Aorta (tissue), 5 donors: ENCODE measurements at places on chromosomes 5 and 9. TPM values are rescaled to one million over a fixed set of nuclear protein-coding genes. Genes with fewer than 3 reads are reported as not detected.

GRCh38 chr9:133759146-133759900, 21.2 kb upstream of the SARDH start:
- DNase-seq = peak; percentile 86

DNA sequence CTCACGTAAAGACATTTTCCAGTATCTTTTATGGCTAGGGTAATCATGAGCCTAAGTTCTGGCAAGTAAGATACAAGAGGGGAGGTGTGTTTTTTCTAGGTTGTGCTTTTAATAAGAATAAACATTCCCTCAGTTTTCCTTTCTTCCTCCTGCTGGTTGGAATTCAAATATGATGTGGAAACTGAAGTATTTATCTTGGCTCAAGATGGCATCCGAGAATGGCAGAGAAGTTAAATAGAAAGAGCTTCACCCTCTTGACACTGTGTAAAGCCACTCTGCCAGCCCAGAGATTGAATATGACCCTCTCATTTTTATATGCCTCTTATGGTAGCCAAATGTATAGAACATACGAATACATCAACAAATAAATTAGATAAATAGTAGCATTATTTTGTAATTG, 438.4 kb downstream of the ISL1 start:
- DNase-seq = no peak

DNA sequence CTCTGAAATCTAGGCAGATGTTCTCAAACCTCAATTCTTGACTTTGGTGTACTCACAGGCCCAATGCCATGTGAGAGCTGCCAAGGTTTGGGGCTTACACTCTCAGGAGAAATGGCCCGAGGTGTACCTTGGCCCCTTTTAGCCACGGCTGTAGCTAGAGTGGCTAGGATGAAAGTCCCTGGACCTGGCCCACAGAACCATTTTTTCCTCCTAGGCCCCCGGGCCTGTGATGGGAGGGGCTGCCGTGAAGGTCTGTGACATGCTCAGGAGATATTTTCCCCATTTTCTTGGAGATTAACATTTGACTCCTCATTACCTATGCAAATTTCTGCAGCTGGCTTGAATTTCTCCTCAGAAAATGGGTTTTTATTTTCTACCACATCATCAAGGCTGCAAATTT, 1296.5 kb downstream of the MAT2B start:
- DNase-seq = no peak

- no peak for DNase-seq
Measured at GRCh38 chr5:17401470-17402288, 96.4 kb upstream of the TAF11L2 start.

GRCh38 chr9:110015759-110016158, 192.2 kb downstream of the C9orf152 start:
- no peak for DNase-seq

- DNase-seq = no peak
Measured at GRCh38 chr9:88996921-88997235, 5.6 kb downstream of the S1PR3 start.

Gene NMUR2
- not detected for total RNA-seq

Gene MCIDAS
- total RNA-seq = 0.26 TPM

Gene ARL10
- total RNA-seq = 13.3 TPM

Gene BARHL1
- not detected for total RNA-seq

Gene SAXO1
- total RNA-seq = 0.29 TPM
